ENCODE measurements at places on chromosomes 7 and 10.

DNA sequence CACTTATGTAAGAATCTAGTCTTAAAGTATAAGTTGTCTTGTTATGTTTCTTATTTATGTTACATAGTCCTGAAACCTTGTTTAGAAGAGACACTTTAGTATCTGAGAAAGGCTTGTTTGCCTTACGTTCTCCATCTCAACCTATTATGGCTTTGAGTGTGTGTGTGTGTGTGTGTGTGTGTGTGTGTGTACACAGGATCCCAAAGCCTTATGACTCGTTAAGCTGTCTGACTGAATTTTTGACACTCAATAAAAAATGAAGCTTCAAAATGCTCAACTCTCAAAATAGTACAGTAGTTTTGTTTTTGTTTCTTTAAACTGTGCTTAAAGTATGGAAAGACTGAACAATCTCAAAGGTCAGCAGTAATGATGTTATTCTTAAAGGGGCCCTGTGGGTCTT, 18.0 kb downstream of the CALU start:
- DNase-seq: no peak

DNA sequence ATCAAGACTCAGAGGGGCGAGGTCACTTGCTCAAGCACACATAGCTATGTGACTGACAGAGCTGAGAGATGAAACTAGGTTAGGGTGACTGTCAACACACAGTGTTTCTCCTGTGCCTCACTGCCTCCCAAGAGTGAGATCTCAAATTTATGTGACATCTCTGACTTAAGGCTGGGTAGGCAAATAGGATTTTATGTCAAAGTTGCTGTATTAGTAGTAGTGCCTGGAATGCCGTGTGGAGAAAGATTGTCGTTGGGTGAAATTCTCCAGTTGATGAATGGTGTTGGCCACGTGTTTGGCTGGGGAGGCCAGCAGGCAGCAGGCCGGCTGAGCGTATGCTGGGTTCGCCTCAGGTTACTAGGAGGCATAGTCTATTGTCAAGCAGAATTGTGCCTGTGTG, 148.3 kb upstream of the BMPER start:
- no peak for DNase-seq

GRCh38 chr7:146116521-146117222, at the start of gene CNTNAP2:
Gene CNTNAP2, plus strand, starts transcription at chr7:146116801. Its CDS starts 76 bp downstream, at chr7:146116877.
- DNase-seq: peak; percentile 84

DNA sequence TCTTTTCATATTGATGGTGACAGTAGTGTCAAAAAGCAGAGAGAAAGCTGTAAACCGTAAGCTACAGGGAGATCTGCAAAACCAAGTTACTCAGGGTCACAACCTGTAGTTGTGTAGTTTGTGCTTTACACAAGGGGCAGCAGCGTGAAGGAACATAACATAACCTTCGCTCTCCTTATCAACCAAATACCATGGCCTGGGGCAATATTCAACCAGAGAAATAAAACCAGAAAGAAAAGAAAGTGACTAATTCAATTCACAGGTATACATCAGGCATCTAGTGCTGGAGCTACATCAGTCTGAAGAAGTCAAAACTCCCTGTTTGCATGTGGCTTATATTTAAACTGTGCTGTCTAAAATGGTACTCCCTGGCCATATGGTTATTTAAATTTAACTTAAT, 224.3 kb downstream of the TWIST1 start:
- DNase-seq: no peak

- no peak for DNase-seq
These were observed 154.4 kb downstream of the GALNT17 start for GRCh38 chr7:71286336-71286735.

Measured in NCI-H774 (cell line).